BJ (cell line): ENCODE measurements at places on chromosomes 7 and 10. TPM values are rescaled to one million over a fixed set of nuclear protein-coding genes. Genes with fewer than 3 reads are reported as not detected.

TSPAN13 gene
- 4.6 and 12.6 TPM in 2 replicates for polyA plus RNA-seq

PLPP4 gene
- 30.1 and 35.4 TPM in 2 replicates for polyA plus RNA-seq

CCDC172 gene
- not detected in 2 replicates for polyA plus RNA-seq

LBX1 gene
- polyA plus RNA-seq, result not detected in 2 replicates

FOXP2 gene
- 0.59 and 0.66 TPM in 2 replicates for polyA plus RNA-seq

NUTM2D gene
- 2.1 and 2.8 TPM in 2 replicates for polyA plus RNA-seq

NRG3 gene
- polyA plus RNA-seq, result not detected in 2 replicates
